ENCODE measurements at places on chromosomes 5 and 9. TPM values are rescaled to one million over a fixed set of nuclear protein-coding genes. Genes with fewer than 3 reads are reported as not detected.

Gene OR1Q1
- not detected for total RNA-seq

DNA sequence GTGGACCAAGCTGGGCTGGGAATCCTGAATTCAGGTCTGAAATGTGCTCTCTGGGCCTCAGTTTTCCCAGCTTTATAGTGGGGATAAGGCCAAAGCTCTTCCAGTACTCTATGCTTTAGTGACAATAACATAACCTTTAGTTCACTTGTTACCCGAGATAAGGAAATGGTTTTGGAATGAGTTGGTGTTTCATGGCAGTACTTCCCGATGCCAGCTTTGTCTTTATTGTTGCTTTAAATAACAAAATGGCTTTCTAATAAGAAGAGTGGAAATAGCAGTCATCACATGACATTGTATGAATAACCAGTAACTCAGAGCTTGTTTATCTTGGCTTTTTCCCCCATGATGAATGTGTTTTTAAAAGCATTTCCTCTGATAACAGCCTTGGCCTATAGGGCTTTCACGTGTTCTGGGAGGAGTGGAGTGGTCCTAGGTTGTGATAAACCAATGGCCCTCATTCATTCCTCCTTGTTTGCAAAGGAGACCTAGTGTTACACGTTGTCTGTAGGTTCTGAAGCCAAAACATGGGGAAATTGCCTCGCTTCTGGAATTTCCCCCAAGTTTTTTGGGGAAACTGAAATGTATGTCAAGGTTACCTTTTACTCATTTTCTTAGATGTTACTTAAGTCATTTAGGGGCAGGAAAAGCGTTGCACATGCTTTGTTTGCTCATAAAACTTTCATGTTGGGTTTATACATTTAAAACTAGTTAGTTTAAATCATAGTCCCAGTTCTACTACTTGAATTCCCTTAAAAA, 53.7 kb downstream of the ZNF618 start:
- no peaks in the 10 kb centered on the region for H3K4me1 ChIP-seq
- DNase-seq = no peak
- H3K27me3 ChIP-seq = peaks cover 5% of the 10 kb centered on the region
- H3K4me3 ChIP-seq = no peak overlapping the region

Gene MATR3
- total RNA-seq = 258 TPM

GRCh38 chr9:76573905-76574760, 115.2 kb downstream of the GCNT1 start:
- no peaks in the 10 kb centered on the region for H3K27me3 ChIP-seq
- DNase-seq = no peak
- no peak overlapping the region for H3K27ac ChIP-seq
- peaks cover 38% of the 10 kb centered on the region for H3K4me1 ChIP-seq
- no peak overlapping the region for H3K4me3 ChIP-seq

GRCh38 chr5:95043234-95043633, 241.7 kb downstream of the MCTP1 start:
- no peaks in the 10 kb centered on the region for H3K4me1 ChIP-seq
- no peaks in the 10 kb centered on the region for H3K36me3 ChIP-seq
- H3K4me3 ChIP-seq = no peak overlapping the region
- DNase-seq = no peak
- H3K27ac ChIP-seq = no peak overlapping the region
- H3K27me3 ChIP-seq = peaks cover 2% of the 10 kb centered on the region

- DNase-seq = no peak
- no peak overlapping the region for H3K4me3 ChIP-seq
- no peaks in the 10 kb centered on the region for H3K4me1 ChIP-seq
- peaks cover 2% of the 10 kb centered on the region for H3K36me3 ChIP-seq
- no peak overlapping the region for H3K27ac ChIP-seq
- H3K27me3 ChIP-seq = peaks cover 2% of the 10 kb centered on the region
These were observed 95.3 kb upstream of the SLC12A2 start for GRCh38 chr5:127988146-127988760.

DNA sequence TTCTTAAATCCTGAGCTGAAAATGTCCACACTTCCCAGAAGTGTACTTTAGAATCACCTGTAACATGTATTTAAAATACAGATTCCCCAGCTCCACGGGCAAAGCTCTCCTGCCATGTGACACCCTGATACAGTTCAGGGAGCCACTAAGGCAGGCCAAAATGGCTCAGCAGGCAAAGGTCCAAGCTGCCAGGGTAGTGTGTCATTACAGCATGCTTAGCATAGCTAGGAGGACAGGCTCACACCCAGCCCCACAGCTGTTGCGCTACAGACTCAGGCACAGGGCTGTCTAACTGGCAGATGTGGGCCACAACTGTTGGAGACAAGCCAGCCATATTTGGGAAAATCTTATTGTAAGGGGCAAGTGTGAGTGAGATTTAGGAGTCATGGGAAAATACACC, 73.0 kb downstream of the C9orf85 start:
- H3K4me3 ChIP-seq = no peak overlapping the region
- H3K27me3 ChIP-seq = no peaks in the 10 kb centered on the region
- no peak overlapping the region for H3K27ac ChIP-seq
- H3K36me3 ChIP-seq = no peaks in the 10 kb centered on the region
